Activated naive CD8-positive, alpha-beta T cell treated with anti-CD3 and anti-CD28 coated beads for 36 hours (primary cell): ENCODE measurements at places on chromosomes 11 and 22. TPM values are rescaled to one million over a fixed set of nuclear protein-coding genes. Genes with fewer than 3 reads are reported as not detected.
A peak's percentile ranks its signal among the peaks of the same experiment; 100 is the strongest.

The LGR4 gene
- 0.08 TPM for total RNA-seq

The CNGA4 gene
- total RNA-seq, result 0.10 TPM

GRCh38 chr11:2186669-2187279 is 15.2 kb upstream of the TH start:
- H3K4me1 ChIP-seq, result no peaks in the 10 kb centered on the region
- peaks cover 15% of the 10 kb centered on the region for H3K27me3 ChIP-seq
- DNase-seq, result peak; percentile 64

- peaks cover 31% of the 10 kb centered on the region for H3K4me1 ChIP-seq
- H3K4me3 ChIP-seq, result no peak overlapping the region
- DNase-seq, result no peak
- H3K27me3 ChIP-seq, result no peaks in the 10 kb centered on the region
Measured at GRCh38 chr11:35253237-35253636, 114.3 kb downstream of the CD44 start.

- no peak for DNase-seq
- peaks cover 7% of the 10 kb centered on the region for H3K4me1 ChIP-seq
- H3K27me3 ChIP-seq, result no peaks in the 10 kb centered on the region
Measured at GRCh38 chr11:103322821-103323220, 213.6 kb downstream of the DYNC2H1 start.

DNA sequence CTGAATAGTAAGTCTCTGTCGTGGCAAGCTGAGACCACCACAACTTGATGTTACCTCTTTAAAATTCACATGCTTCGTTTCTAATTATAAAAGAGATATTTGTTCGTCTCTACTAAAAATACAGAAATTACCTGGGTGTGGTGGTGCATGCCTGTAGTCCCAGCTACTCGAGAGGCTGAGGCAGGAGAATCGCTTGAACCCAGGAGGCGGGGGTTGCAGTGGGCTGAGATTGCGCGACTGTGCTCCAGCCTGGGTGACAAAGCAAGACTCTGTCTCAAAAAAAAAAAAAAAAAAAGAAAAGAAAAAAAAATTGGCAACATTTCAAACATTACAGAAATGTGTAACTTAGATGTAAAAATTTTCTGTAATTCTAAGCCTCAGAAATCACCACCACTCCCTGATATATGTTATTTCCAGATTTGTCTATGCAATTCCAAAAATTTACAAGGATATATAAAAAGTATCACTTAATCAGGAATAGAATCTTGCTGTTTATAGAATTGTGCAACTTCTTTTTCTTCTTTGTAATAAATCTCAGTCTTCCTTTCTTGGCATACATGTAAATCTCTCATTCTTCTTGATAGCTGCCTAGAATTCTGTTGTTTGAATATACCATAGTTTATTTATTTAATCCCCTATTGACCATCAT is 37.3 kb downstream of the C11orf96 start:
- H3K27ac ChIP-seq, result no peak overlapping the region
- H3K36me3 ChIP-seq, result no peaks in the 10 kb centered on the region
- H3K4me3 ChIP-seq, result no peak overlapping the region
- no peak for DNase-seq

- H3K4me1 ChIP-seq, result peaks cover 5% of the 10 kb centered on the region
- H3K4me3 ChIP-seq, result no peak overlapping the region
- no peaks in the 10 kb centered on the region for H3K36me3 ChIP-seq
Measured at GRCh38 chr11:120186774-120187591, 23.8 kb upstream of the OAF start.

GRCh38 chr11:108931168-108931567 is 266.3 kb downstream of the DDX10 start:
- H3K36me3 ChIP-seq, result peaks cover 13% of the 10 kb centered on the region
- no peak overlapping the region for H3K27ac ChIP-seq
- H3K4me1 ChIP-seq, result no peaks in the 10 kb centered on the region
- H3K27me3 ChIP-seq, result no peaks in the 10 kb centered on the region

GRCh38 chr11:72587696-72588095 is 86.5 kb downstream of the PDE2A start:
- H3K4me1 ChIP-seq, result peaks cover 40% of the 10 kb centered on the region
- H3K27ac ChIP-seq, result no peak overlapping the region
- no peaks in the 10 kb centered on the region for H3K36me3 ChIP-seq
- no peak overlapping the region for H3K4me3 ChIP-seq

DNA sequence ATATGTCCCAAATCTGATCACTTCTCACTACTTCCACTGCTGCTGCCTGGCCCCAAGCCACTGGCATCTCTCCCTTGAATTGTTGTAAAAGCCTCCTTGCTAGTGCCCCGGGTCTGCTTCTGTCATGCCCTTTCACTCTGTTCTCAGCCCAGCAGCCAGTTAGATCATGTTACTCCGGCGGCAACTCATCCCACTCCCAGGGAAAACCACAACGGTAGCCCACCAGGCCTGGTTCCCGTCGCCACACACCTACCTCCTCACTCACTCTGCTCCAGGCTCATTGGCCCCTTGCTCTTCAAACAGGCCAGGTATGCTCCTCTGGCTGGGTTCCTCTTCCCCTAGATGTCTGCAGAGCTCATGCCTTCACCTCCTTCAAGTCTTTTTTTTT is 3.8 kb upstream of the MARK2 start:
- no peak overlapping the region for H3K4me3 ChIP-seq
- no peak overlapping the region for H3K27ac ChIP-seq
- H3K4me1 ChIP-seq, result peaks cover 15% of the 10 kb centered on the region
